ENCODE measurements at places on chromosomes 12 and 14.

DNA sequence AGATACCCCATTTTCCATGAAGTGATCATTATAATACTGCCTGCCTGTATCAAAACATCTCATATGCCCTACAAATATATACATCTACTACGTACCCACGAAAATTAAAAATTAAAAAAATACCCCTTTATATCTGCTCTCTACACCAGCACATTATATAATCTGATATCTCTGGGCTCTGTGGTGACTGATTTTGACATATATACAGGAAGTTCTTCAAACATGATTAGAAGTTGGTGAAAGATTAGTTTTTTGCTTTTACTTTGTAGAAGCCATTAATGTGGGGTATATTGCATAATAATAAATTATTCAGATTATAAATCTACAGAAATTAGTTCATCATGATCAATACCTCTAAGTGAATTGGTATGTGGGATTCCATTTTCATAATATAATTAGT, 126.7 kb upstream of the MDM1 start:
- DNase-seq = no peak

- DNase-seq = no peak
Observed at GRCh38 chr12:92261071-92261470, 115.4 kb upstream of the BTG1 start.

DNA sequence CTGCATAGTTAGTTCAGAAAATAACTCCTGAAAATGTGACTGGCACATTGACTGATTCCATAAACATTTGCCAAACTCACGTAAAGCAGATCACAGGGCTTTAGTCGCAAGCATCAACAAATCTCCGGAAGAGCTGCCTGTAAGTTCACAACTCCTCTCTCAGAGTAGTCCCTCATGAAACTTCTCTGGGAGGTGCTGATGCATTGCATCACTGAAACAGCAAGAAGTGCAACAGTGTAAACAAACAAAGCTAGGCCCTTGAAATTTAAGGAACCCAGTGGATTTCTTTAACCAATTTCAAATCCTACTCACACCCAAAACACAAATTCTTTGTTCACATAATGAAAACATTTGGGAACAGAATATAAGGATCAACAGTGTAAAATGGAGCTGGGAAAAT, 1691.7 kb upstream of the FLRT2 start:
- DNase-seq = no peak

DNA sequence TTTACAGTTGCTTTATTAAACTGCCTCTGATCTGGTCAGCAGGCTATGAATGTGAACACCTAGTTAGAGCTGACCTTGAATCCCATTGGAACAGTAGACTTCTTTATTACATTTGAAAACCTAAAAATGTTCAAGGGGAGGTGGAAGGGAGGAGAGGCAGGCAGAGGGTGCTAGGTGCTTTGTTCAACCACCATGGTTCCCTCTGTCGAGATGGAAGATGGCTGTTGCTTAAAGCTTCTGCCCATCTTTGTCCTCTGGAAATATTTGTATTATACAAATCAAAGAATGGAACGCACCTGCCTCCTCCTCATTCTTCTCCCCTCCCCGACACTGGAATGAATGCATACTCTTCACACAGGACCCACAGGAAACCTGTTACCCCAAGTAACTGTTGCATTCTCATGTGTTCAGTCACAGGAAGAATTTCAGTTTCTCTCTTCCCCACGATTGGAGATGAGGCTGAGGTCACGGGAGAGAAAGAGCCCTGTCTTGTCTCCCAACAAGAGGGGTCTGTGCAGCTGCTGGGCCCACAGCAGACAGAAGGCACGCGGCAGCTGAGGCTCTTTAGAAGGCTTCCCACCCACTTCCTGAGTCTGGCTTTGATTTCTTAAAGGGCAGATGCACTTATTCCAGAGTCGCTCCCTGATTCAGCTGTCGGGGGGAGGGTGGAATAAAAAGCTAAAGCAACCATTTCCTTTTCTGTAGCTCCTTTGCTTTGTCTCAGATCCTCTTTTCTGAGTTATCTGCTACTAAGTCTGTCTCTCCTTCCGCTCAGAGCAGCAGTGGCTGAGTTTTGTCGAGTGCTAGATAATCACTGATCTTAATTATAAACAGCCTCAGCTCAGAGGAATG, 217.9 kb upstream of the BTG1 start:
- DNase-seq = peak; percentile 28

GRCh38 chr12:86445356-86445755, 189.2 kb upstream of the MGAT4C start:
- DNase-seq = no peak

DNA sequence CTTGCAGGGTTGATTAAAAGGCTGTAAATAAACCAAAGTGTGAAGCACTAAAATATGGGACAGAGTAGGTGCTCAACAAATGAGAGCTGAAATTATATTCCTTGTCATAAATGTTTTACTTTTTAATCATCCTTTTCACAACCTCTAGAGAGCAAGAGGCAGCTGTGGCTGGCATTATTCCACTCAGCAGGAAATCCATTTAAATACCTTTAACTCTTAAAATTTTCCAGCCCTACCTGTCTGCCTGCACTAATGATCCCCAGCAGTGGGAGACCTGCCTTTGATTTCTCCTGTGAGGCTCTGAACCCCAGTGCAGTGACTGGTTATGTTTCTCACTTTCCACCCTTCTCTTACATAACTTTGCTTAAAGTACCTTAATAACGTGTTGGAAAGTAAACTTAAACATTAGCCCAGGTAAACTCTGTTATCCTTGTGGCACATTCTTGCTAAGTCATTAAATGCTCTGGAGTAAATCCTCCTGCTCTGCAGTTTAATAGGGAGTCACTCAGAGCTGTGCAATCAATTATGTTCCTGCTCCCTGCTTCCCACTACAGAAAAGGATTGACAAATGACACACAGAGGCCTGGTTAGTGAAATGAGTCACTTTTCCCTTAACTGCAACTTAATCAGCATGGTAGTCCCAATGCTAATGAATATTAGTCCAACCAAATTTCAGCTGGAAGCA, 755.7 kb upstream of the USP15 start:
- no peak for DNase-seq

DNA sequence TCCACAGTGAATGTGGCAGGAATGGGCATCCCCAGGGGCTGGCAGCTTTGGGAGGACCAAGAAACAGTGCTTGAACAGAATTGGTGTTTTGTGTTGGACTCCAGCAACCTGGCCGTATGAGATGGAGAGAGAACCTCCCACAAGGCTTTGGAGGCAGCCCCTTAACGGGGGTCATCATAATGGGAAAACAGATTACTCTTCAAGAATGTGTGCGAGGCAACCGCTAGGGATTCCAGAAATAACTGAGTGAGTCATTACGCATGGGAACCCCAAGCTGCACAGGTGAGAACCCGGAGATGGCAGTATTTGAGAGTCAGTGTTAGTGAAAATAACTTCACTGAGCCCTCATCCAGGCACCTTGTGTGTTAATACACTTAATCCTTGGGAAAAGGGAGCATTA, 567.8 kb upstream of the TBX3 start:
- no peak for DNase-seq
